Renal cortical epithelial cell (primary cell): ENCODE measurements at places on chromosomes 1 and 21. TPM values are rescaled to one million over a fixed set of nuclear protein-coding genes. Genes with fewer than 3 reads are reported as not detected.

DNA sequence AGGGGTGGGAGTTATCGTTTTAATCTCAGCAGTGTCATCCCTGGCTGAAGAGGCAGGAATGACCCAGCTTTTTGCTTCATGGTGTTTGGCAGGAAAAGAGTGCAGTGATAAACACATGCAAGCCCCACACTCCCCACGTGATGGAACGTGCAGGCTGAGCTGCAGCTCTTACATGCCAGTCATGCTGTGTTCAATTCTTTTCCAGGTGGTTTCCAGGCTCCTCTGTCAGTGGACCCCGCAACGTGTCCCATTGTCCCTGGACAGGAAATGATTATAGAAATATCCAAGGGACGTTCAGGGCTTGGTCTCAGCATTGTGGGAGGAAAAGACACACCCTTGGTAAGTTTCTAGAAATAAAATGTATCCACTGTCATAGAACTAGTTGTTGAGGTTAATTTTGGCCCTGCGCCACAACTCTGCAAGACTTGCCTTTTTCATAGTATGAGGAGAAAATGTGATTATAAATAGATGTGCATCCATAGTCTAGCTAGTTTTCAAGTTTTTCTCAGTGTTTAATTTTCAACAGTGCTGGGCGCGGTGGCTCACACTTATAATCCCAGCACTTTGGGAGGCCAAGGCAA, 110.2 kb upstream of the L1TD1 start:
- no peak for DNase-seq

DNA sequence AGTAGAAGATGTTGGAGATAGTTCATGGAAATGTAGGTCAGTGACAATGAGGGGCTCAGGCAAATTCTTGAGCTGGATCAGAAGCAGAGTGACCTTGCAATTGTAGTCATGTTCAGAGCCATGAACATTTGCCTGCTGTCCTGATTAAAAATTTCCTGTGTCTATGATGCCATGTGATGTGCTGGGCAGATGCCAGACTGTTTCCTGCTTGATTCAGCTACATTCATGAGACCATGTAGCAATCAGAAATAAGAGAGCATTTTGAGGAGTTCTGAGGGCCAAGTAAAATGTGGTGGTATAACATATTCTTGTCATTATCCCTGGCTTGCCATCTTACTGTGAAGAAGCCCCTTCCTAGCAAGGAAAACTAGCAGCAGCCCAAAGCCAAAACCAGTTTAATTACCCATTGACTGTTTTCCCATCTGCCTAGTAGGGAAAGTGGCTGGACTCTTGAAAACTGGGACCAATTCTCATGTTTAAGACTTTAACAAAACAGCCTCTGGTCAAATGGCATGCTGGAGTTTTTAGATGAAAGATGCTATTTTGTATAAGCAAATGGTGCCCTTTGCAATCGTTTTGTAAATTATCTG, 118.3 kb downstream of the NOS1AP start:
- DNase-seq = peak; percentile 53

DNA sequence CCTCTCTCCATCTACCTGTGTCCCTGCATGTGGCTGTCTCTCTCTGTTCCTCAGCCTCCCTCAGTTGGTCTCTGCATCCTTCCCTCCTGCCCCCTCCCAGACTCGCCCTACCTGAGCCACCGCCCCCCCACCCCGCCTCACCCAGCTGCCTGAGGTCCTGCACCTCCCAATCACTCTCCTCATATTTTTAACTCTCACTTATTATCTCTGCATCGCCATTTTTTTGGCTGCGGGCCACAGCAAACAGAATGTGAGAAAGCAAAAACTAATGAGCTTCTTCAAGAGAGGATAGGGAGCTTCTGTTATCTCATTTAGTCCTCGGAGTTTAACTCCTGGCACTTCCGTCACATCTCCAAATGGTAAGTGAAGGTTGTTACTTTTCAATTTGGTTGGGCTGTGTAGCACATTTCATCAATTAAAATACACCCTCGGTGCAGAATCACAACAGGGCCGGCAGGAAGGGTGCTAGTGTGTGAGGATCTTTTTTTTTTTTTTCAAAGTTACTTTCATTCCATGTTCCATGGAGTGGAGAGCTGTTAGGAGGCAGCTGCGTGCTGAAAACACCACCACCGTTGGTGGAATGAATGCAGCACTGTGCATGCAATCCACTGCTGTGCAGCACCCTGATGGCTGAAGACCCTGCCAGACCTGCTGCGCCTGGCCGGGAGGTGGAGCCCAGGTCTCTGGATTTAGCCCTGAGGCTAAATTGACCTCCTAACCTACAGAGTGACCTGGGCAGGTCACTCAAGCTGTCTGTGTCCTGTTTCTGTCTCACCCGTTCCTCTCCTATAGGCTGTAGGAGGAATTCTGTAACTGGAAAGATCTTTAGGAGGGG, 157.2 kb upstream of the NFIA start:
- DNase-seq = no peak

The KMO gene
- total RNA-seq = 2.8 and 11.3 TPM in 2 replicates

- DNase-seq = no peak
These were observed 2.1 kb downstream of the FAM163A start for GRCh38 chr1:179745131-179745611.
